Activated T-cell treated with anti-CD3 and anti-CD28 coated beads for 1 hour (primary cell): ENCODE measurements at places on chromosomes 5 and 9.
A peak's percentile ranks its signal among the peaks of the same experiment; 100 is the strongest.

DNA sequence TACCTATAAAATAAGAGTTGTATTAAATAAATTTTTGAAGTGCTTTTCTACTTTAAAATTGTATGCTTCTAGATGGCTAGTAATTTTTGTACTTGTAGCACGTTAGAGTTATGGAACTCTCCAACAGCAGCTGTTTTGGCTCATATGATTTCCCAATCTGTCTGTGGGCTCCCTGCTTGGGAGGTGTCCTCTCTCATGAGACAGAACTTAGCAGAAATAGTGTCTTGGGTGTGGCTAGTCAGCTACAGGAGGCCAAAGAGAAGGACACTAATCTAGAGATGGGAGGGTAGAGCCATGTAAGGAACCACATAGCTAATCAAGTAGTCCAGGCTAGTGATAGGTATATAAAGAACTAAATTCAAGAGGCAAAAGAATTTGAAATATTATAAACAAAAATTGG, 78.4 kb upstream of the DAB2 start:
- DNase-seq = no peak

DNA sequence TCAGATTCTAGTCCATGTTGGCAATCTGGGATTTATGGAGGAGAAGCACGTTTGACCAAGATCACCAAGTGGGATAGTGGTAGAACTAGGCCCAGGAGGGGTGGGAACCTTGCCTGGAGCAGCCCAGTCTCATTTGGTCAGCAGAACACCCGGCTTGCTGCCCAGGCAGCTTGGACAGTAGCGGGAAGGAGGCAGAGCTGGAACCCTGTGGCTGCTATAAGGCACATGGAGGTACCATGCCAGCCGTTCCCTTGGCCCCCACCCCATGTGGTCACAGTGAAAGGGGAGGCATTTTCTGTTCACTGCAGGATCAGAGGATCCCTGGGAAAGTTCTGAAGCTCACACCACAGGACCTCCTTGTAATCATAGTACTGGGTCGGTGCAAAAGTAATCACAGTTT, 75.4 kb upstream of the ORM1 start:
- DNase-seq = no peak

- no peak for DNase-seq
Observed at GRCh38 chr9:122125509-122126330, 32.6 kb upstream of the TTLL11 start.

GRCh38 chr9:17990602-17991001, 411.7 kb downstream of the SH3GL2 start:
- DNase-seq = no peak

DNA sequence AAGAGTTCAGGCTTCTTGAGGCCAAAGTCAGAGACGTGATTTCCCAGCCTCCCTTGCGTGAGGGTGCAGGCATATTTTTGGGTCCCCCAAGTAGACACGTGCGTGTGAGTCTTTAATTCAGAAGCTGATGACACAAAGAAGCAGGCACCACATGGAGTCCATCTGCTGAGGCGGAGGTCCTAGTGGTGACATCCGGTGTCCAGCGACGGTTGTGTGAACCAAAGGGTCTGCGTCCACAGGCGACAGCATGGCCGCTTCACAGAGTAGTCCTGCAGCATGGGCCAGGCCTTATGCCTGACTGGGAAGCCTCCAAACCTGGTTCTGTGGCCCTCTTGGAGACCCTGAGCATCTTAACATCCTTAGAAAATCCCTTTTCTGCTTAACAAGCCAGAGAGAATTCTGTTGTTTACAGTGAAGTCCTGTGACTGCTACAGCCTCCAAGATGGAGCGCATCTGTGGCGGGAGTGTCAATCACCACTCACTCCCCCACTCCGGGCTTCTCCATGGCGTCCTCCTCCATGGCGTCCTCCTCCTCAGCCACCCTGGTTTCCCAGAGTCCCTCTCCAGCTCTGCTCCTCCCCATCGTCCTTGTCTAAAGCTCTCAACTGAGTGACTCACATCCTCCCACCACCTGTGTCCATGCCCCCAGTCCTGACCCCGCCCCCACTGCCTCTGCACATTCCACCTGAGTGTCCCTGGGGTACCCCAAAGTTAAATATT, 133.8 kb downstream of the PAX5 start:
- no peak for DNase-seq

GRCh38 chr5:132190161-132190817, 37.4 kb downstream of the P4HA2 start:
- DNase-seq = no peak

DNA sequence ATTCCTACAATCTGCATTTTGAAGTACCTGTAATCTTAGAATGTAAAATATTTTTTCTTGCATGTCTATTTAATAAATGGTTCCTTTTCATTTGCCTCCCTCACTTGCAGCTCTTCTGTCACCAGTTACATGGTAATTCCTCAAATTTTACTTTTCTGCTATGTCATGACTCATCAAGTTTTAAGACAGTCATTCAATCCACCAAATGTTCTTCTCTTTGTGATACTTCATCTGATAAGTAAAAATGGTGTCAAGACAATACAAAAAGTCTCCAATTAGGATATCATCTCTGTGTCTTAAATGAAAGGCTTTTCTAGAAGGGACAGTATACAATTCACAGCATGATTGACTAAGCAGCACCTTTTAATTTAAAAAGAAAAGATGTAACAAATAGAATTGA, 104.9 kb upstream of the FTMT start:
- DNase-seq = no peak

GRCh38 chr5:43232943-43233833, 41.2 kb downstream of the NIM1K start:
- no peak for DNase-seq

GRCh38 chr9:13444245-13445102, 165.0 kb upstream of the MPDZ start:
- no peak for DNase-seq

DNA sequence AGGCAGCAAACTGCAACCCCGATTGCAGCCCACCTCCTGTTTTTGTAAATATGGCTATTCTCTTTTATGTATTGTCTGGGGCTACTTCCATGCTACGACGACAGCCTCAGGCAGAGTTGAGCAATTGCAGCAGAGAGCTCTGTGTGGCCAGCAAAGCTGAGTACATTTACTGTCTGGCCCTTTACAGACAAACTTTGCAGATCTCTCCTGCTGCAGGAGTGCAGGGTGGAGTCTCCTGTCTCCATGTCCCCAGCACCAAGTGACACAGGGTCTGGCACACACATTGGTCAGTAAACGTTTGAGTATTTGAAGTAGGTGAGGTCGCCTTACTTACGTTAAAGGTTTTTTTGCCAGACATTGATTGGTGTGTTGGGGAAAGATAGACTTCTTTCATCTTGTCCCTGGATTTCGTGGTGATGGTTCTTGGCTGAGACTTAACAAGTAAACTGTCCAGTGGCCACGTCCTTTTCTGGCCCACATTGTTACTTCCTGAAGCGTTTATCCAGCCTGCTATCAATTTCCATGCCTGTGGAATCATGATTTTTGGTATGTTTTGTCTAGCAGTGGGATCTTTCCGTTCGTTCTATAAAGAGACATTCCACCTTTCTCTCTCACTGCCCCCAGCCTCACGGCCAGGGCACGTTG, 27.2 kb downstream of the PRRC2B start:
- DNase-seq = no peak

GRCh38 chr9:69252436-69252835, 72.6 kb upstream of the ENTREP1 start:
- DNase-seq = no peak

- no peak for DNase-seq
Observed at GRCh38 chr9:98881836-98882568, 61.7 kb upstream of the COL15A1 start.

GRCh38 chr9:5762421-5762820, 70.5 kb downstream of the ERMP1 start:
- no peak for DNase-seq

DNA sequence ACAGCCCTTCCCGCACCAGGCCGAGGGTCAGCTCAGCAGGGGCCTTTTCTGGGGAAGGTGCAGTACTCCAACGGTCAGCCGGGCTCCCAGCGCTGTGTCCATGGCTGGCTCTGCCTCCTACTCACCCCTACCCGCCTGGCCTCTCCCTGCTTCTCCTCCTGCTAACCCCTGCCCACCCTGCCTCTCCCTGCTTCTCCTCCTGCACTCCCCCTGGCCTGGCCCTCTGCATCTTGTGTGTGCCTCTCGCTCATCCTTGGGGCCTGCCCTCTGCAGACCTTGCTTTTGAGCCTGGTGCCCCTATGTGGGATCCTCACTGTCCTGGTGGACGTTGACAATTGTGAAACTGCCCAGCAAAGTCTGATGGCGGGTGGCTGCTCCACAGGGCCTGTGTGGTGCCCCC, 274.6 kb upstream of the IRX2 start:
- no peak for DNase-seq

- DNase-seq = no peak
Observed at GRCh38 chr9:129834489-129835127, 467 bp downstream of the C9orf78 start.

GRCh38 chr9:10071579-10071978, 541.2 kb downstream of the PTPRD start:
- DNase-seq = no peak

DNA sequence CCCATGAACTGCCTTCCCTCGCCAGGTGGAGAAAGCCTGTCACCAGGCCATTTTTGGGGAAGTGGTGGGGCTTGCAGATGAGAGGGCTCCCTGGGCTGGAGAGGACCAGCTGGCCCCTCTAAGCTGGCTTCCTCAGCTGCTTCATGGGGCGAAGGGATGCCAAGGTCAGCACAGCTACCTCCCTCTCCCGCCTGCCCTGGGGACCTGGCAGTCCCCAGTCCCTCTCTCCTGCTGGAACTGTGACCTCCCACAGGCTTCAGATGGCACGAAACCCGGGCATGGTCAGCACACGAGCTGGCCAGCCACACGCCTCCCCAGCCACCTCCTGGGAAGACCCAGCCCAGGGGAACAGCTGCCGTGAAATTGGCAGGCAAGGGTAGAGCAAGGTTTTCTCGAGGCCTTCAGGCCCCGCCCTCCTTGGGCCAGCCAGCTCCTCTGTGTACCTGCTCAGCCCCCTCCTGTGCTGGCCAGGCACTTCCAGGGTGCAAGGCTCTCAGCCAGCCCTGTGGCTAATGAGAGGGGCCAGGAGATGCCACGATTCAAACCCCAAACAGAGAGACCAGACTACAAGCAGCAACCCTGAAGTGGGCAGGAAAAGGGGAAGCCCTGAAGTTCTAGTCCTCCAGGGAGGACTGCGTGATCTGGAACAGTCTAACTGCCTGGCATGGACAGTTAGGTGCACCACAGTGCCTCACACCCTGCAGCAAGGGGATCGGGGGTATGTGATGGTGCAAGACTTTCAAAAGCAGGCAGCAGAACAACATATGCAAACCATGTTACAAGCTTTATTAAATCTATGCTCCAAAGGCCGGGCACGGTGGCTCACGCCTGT, 12.9 kb downstream of the PLPP7 start:
- no peak for DNase-seq

DNA sequence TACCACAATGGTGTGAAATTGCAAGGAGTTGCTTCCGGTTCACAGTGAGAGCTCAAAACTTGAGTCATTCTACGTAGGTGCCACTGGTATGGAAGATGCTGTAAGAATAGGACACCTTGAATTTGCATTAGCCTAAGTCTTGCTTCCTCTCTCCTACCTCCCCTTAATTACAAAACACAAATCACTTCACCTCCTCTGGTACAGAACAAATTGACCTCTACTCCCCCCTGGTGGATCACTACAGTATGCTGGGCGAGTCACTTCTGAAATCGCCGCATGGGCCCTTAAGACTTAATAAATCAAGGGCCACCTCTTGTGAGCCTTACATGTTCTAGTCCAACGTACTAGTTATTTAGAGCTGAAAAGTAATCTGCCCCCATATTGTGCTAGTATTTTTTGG, 145.3 kb upstream of the SMARCA2 start:
- peak; percentile 2 for DNase-seq

- no peak for DNase-seq
Observed at GRCh38 chr5:14331386-14331781, 188.2 kb downstream of the TRIO start.

DNA sequence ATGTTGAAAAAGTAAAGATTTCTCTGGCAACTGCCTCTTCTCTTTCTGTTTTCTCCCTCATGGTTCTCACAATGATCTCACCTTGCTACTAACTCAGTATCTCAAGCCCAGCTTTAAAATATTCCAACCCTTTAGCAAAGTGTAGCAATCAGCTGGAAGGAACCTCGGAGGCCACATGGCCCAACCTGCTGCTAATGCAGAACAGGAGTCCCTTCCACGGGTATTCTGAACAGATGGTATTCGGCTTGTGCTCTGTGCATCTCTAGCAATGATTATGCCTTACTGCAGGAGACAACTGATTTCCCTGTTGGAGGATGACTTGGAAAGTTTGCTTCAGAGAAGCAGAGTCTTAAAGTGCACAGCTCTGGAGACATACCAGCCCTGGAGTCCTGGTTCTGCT, 151.8 kb upstream of the PPP1R2B start:
- DNase-seq = no peak

DNA sequence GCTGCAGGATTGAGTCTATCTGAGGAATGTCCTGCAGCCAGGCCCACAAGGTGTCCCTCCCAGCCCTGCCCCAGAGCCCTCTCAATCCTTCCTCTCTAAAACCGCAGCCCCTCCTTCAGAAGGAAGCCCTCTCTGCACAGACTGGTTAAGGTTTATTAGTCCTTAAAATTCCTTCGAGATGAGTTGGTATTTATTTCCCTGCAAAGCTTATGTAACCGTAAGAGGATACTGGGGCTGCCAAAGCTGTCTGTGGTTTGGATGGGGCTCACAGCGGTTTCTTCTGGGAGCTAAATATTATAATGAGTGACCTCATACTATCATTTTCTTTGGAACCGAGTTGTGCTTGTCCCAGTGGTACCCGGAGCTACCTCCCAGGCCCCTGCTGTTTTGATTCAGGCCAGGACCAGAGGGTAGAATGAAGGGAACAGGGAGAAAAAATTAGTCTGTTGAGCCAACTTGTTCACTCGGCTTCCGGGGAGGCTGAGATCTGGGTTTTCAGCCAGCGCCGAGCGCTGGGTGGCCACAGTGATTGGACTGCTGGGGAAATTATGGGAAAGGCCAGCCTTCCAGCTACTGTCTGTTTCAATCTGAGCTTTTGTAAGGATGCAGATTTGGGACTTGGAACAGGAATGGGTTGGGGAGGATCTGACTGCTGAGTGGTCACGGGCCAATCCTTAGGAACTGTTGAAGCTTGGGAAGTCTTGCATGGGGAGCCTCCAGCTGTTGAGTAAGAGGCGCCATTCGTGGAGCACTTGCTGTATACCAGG, 107.5 kb downstream of the NDFIP1 start:
- DNase-seq = no peak

DNA sequence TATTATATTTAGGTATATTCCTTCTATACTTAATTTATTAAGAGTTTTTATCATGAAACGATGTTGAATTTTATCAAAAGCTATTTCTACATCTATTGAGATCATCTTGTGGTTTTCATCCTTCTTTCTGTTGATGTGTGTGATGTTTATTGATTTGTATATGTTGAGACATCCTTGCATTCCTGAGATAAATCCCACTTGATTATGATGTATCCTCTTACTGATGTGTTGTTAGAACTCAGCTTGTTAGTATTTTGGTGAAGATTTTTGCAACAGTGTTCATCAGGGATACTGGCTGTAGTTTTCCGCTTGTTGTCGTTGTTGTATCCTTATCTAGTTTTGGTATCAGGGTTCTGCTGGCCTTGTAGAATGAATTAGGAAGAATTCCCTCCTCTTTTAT, 213.6 kb downstream of the GDNF start:
- no peak for DNase-seq

GRCh38 chr9:13607481-13608441, 328.3 kb upstream of the MPDZ start:
- no peak for DNase-seq

GRCh38 chr5:79774171-79774854, 84.7 kb downstream of the CMYA5 start:
- no peak for DNase-seq

GRCh38 chr5:43422143-43422542, 10.0 kb upstream of the CCL28 start:
- DNase-seq = no peak
